ENCODE measurements at places on chromosomes 1 and 21. TPM values are rescaled to one million over a fixed set of nuclear protein-coding genes. Genes with fewer than 3 reads are reported as not detected.
A peak's percentile ranks its signal among the peaks of the same experiment; 100 is the strongest.

The PADI2 gene
- 0.08 TPM for polyA plus RNA-seq

GRCh38 chr1:36920371-36920770 lies 113.9 kb downstream of the GRIK3 start:
- H3K4me3 ChIP-seq: no peak overlapping the region
- no peaks in the 10 kb centered on the region for H3K27me3 ChIP-seq
- DNase-seq: no peak
- H3K4me1 ChIP-seq: no peaks in the 10 kb centered on the region

DNA sequence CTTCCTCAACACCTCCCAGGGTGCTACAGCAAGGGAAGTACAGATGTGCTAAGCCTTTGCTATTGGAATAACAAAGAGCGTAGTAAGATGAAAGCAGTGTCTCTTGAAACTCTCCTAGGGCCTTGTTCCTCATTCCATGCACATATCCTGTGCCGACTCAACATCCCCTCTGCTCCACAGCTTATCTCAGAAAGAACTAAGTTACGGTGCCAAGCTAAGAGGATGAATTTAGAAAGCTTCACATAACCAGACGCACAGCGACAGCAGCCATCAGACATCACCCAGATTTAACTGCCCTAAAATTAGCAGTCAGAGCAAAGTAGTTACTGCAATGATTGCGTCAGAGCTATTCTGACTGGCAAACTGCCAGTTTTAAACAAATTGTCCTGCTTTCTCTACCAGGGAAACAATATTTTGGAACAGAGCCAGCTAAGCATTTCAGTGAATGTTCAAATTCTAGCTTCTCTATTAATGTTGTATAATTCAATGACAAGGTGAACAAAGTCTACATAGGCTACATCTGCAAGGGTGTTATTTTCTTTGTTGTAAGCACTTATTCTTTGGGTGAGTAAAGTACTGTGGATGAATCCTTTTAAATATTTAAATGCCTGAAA lies 9.5 kb downstream of the SIPA1L2 start:
- DNase-seq: peak; percentile 42
- no peaks in the 10 kb centered on the region for H3K27me3 ChIP-seq
- no peaks in the 10 kb centered on the region for H3K36me3 ChIP-seq
- peaks cover 12% of the 10 kb centered on the region for H3K4me1 ChIP-seq

The NCDN gene
- polyA plus RNA-seq: 30.2 TPM

GRCh38 chr1:154843636-154844296 lies 26.3 kb downstream of the KCNN3 start:
- DNase-seq: no peak
- peaks cover 6% of the 10 kb centered on the region for H3K4me1 ChIP-seq
- H3K27ac ChIP-seq: no peak overlapping the region

GRCh38 chr21:46385846-46386733 lies 62.1 kb downstream of the PCNT start:
- H3K27me3 ChIP-seq: no peaks in the 10 kb centered on the region
- DNase-seq: no peak
- no peaks in the 10 kb centered on the region for H3K4me1 ChIP-seq
- H3K4me3 ChIP-seq: no peak overlapping the region
- H3K36me3 ChIP-seq: peaks cover 4% of the 10 kb centered on the region

DNA sequence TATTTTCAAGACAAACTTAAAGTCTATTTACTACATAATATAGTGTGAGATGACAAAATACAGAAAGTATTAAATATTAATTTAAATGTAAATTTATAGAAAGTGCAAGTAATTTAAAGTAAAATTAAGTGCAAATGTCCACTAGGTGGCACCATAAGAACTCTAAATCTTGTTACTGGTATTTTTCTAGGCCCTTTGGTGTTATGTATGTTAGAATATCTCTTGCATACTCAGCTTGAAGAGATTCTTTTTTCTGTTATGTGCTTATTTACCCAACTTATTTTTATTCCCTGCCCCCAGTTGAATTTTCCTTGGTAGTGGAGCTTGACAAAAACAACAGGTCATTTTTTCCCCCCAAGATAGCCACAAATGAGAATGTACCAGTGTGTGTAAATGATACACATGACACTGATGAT lies 71.5 kb downstream of the RPS6KC1 start:
- H3K27me3 ChIP-seq: no peaks in the 10 kb centered on the region
- H3K27ac ChIP-seq: no peak overlapping the region
- H3K4me3 ChIP-seq: no peak overlapping the region
- DNase-seq: peak; percentile 70

GRCh38 chr21:46666941-46667740 lies 31.7 kb downstream of the PRMT2 start:
- 0 out of 2 replicates have a peak, but pooled peaks cover 2% of the 10 kb centered on the region for H3K27me3 ChIP-seq
- no peak overlapping the region for H3K27ac ChIP-seq
- H3K4me1 ChIP-seq: 0 out of 2 replicates have a peak, but pooled peaks cover 4% of the 10 kb centered on the region
- peak; percentile 43 for DNase-seq
- H3K36me3 ChIP-seq: peaks cover 6% of the 10 kb centered on the region
- H3K4me3 ChIP-seq: peak overlapping the region; percentile 81

GRCh38 chr1:212667223-212668139 lies 32.2 kb downstream of the BATF3 start:
- peak overlapping the region; percentile 97 for H3K27ac ChIP-seq
- peaks cover 26% of the 10 kb centered on the region for H3K4me1 ChIP-seq
- H3K27me3 ChIP-seq: no peaks in the 10 kb centered on the region
- H3K4me3 ChIP-seq: peak overlapping the region; percentile 61

DNA sequence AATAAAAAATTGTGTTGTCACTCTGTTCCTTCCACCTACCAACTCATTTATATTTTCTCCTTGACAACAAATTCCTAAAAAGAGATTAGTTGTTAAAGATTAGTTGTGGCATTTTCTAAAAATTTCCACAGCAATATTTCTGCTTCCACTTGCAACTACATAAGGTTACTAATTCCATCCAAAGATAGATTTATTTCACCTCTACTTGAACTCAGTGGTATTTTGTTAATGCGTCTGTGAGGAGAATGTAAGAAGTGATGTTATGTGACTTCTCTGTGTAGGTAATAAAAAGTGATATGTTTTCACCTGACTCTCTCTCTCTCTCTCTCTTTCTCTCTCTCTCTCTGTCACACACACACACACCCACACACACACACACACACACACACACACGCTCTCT lies 1104.8 kb downstream of the AMY1C start:
- H3K4me3 ChIP-seq: no peak overlapping the region
- no peaks in the 10 kb centered on the region for H3K27me3 ChIP-seq
- H3K27ac ChIP-seq: no peak overlapping the region
- H3K4me1 ChIP-seq: no peaks in the 10 kb centered on the region
- H3K36me3 ChIP-seq: no peaks in the 10 kb centered on the region
- no peak for DNase-seq

GRCh38 chr1:35561297-35561971 lies 3.8 kb downstream of the NCDN start:
- H3K4me1 ChIP-seq: peaks cover 1% of the 10 kb centered on the region
- H3K4me3 ChIP-seq: no peak overlapping the region
- no peak overlapping the region for H3K27ac ChIP-seq
- no peaks in the 10 kb centered on the region for H3K27me3 ChIP-seq
- DNase-seq: no peak
- H3K36me3 ChIP-seq: no peaks in the 10 kb centered on the region

The UBQLN4 gene
- polyA plus RNA-seq: 9.9 TPM

- H3K27ac ChIP-seq: peak within 1 kb of the TSS; percentile 19
- DNase-seq: peak; percentile 35
- no peaks in the 10 kb centered on the region for H3K36me3 ChIP-seq
- peaks cover 9% of the 10 kb centered on the region for H3K4me1 ChIP-seq
These were observed at the start of gene TAS1R1 for GRCh38 chr1:6554907-6555778. TAS1R1 (plus strand) TSS chr1:6555307; CDS start chr1:6555374, 67 bp downstream.

The CRABP2 gene
- 64.1 TPM for polyA plus RNA-seq

DNA sequence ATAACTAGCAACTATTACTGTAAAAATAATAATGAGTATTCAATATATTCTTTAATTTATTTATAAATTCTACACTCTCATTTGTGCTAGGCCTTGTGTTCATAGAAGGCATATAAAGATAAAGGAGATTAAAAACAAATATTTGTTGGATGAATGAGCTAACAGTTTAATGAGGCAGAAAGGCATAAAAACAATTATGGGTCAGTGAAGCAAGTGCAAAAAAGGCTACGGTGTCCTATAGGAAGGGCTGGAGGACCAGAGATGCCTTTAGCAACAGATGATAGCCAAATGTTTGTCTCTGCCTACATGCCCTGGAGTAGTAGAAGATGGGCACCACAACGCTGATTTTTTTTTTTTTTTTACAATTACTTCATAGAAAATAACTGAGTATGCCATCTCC lies 45.7 kb downstream of the PTGS2 start:
- no peak overlapping the region for H3K4me3 ChIP-seq
- no peak overlapping the region for H3K27ac ChIP-seq
- peaks cover 2% of the 10 kb centered on the region for H3K4me1 ChIP-seq

The S100A12 gene
- polyA plus RNA-seq: not detected

The OBSCN gene
- 1.3 TPM for polyA plus RNA-seq
